Tracheal epithelial cell (primary cell): ENCODE measurements at places on chromosomes 5 and 9. TPM values are rescaled to one million over a fixed set of nuclear protein-coding genes. Genes with fewer than 3 reads are reported as not detected.

COL5A1 gene
- under 0.01 and 0.72 TPM in 2 replicates for total RNA-seq

GPBP1 gene
- 54.2 and 76.7 TPM in 2 replicates for total RNA-seq

CDC20B gene
- total RNA-seq = not detected in 2 replicates

POLK gene
- total RNA-seq = 21.0 and 28.3 TPM in 2 replicates

GFI1B gene
- not detected in 2 replicates for total RNA-seq

LCN15 gene
- total RNA-seq = under 0.01 TPM in 1 of 2 replicates, not detected in the other

PHF2 gene
- total RNA-seq = 9.4 and 11.1 TPM in 2 replicates

DIMT1 gene
- total RNA-seq = 32.0 and 48.2 TPM in 2 replicates

LECT2 gene
- not detected in 2 replicates for total RNA-seq

NDUFS6 gene
- 16.8 and 39.5 TPM in 2 replicates for total RNA-seq

NOTCH1 gene
- total RNA-seq = 123 and 222 TPM in 2 replicates

GPRIN1 gene
- total RNA-seq = 1.9 and 9.6 TPM in 2 replicates

SLC4A9 gene
- 0.21 TPM in 1 of 2 replicates, not detected in the other for total RNA-seq

PCDHGA1 gene
- total RNA-seq = under 0.01 TPM in 1 of 2 replicates, not detected in the other

CCDC107 gene
- total RNA-seq = 8.1 and 19.5 TPM in 2 replicates

GPR151 gene
- total RNA-seq = not detected in 2 replicates

CDC14B gene
- total RNA-seq = 15.8 and 16.4 TPM in 2 replicates

AP3B1 gene
- 22.9 and 39.6 TPM in 2 replicates for total RNA-seq

NEUROG1 gene
- total RNA-seq = not detected in 2 replicates

ATP6V1G1 gene
- total RNA-seq = 254 and 281 TPM in 2 replicates

NIM1K gene
- 0.24 TPM in 1 of 2 replicates, not detected in the other for total RNA-seq

RABL6 gene
- total RNA-seq = 46.5 and 65.9 TPM in 2 replicates

ARL14EPL gene
- total RNA-seq = not detected in 2 replicates

KCNV2 gene
- not detected in 2 replicates for total RNA-seq

KIAA1191 gene
- 85.0 and 89.6 TPM in 2 replicates for total RNA-seq

C9orf50 gene
- total RNA-seq = not detected in 2 replicates

SOX30 gene
- 0.24 TPM in 1 of 2 replicates, not detected in the other for total RNA-seq

CDHR2 gene
- total RNA-seq = under 0.01 TPM in 1 of 2 replicates, not detected in the other

PCDHA4 gene
- 0.21 and 1.2 TPM in 2 replicates for total RNA-seq

CYLC2 gene
- total RNA-seq = not detected in 2 replicates

SLC36A2 gene
- not detected in 2 replicates for total RNA-seq
